Brain (organoid and tissue), 16 donors: ENCODE measurements at places on chromosomes 7 and 10.

DNA sequence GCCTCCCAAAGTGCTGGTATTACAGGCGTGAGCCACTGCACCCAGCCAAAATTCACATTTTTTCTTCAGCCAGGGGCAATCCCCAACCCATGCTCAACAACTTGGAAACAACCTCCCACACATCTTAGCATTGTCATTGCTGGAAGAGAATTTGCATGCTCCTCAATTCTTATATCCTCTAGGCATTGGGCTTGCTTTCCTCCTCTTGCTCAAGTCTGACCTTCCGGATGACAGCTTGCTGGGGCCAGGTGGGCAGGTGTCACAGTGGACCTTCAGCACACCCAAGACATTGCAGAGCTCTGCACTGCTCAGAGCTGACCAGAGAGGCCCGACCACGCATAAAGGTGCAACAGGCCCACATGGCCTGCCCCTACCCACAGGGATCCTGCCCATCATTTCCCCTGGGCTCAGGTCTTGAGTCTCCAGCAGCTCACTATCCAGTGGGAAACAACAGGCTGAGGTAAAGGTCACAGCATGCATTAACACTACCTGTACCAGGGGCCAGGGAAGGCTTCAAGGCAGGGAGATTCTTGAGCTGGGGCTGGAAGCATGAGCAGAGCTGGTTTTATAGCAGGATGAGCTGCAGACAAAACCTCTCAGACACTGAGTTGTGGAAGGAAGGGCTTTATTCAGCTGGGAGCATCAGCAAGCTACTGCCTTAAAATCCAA, 6.8 kb upstream of the GPR15LG start:
- DNase-seq = no peak

- peak; percentile 55 for DNase-seq
Measured at GRCh38 chr7:129952086-129952652, 591 bp downstream of the UBE2H start.

DNA sequence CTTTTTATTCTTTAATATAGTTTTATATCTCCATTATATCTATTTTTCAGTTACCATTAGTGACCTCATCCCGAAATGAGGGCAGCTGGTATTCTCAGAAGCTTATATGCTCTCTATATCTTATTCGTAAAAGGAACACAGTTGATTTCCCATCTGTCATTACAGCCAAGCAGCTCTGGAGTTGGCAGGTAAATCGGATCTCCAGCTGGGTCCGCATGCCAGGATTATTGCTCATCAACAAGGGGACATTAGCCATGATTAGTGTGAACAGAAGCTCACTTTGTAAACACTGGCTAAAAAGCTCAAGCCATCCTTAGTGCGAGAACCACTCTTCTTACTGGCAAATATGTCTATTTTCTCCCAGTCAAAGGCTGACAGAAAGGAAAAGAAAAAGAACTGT, 180.3 kb downstream of the NPSR1 start:
- peak; percentile 74 for DNase-seq

DNA sequence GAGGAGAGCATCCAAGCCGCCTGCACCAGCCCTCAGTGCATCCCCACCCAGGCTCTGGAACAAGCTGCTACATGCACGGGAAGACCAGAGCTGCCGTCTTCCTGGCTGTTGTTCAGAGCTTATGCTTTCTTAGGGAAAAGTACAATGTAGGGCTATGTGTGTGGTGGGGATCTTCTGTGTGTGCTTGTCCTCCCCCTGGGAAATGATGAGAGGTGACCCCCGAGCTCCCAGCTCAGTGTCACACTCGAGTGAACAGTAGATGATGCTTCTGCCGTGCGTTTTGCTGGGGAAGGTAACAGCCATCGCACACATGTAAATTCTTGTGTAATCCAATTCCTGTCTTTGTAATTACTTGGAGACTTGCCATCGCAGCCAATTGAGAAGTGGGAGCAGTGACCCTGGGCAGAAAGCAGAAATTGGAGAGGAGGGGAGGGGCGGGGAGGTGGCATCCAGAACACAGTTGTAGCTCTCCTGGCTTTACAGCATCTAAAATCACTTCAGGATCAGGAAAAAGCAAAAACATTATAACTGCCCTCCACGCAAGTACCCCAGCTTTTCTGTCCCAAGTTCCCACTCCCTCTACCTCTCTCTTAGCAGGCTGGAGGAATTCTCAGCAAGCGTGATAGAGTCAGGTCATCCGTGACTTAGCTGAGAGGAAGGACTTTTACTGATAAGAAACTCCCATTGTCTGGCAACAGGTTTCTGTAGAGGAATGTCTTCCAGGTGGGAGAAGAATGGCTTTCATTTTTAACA, 149.6 kb downstream of the TCF7L2 start:
- DNase-seq = peak; percentile 52

DNA sequence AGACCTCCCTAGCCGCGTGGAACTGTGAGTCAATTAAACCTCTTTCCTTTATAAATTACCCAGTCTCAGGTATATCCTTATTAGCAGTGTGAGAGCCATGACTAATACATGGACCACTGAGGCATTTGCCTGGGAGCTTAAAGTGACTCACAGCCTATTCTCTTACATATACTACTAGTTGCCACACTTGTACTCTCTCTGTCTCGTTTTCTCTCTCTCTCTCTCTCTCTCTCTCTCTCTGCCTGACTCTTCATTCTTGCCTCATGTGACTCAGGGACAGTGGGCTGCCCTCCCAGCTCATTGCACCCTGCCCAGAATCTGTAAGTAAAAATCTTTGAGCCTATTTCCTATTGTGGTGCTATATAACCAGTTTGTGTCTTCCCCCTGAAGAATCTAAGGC, 238.5 kb upstream of the MAGI2 start:
- DNase-seq = no peak

GRCh38 chr7:29825775-29826529, 19.6 kb downstream of the WIPF3 start:
- DNase-seq = no peak

DNA sequence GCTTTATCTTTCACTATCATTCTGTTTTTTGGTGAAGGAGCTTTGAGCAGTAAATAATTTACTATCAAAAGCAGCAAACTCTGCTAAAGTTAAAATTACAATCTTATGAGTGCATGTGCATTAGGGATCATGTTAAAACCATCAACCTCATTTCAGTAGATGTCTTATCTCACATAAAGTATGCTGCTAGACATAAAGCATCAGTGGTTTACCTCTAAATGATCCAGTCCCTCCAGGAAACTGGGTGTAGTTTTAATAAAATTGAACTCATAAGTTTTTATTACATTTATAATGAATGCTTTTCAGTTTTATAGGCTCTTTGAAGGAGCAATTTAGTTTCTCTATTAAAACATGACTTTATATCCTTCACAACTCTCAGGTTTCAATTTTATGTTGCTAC, 108.7 kb downstream of the LRRN3 start:
- DNase-seq = no peak

GRCh38 chr10:7015457-7015856, 395.4 kb downstream of the SFMBT2 start:
- no peak for DNase-seq

DNA sequence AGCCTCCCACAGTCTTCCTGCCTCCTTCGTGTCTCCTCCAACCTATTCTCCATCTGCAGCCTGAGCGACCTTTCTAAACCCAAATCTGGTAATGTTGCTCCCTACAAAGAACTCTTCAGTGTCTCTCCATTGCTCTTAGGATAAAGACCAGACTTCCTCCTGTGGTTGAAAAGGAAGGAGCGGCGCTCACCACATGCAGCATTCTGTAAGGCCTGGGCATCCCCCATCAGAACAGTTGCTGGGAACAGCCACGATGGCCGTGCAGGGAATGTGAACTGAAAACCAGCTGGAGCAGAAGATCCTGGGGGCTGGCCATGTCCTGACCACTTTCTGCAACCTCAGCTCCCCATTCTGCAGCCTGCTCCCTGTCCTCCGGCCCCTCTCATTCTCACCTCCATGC, 237.8 kb upstream of the ZMIZ1 start:
- no peak for DNase-seq

DNA sequence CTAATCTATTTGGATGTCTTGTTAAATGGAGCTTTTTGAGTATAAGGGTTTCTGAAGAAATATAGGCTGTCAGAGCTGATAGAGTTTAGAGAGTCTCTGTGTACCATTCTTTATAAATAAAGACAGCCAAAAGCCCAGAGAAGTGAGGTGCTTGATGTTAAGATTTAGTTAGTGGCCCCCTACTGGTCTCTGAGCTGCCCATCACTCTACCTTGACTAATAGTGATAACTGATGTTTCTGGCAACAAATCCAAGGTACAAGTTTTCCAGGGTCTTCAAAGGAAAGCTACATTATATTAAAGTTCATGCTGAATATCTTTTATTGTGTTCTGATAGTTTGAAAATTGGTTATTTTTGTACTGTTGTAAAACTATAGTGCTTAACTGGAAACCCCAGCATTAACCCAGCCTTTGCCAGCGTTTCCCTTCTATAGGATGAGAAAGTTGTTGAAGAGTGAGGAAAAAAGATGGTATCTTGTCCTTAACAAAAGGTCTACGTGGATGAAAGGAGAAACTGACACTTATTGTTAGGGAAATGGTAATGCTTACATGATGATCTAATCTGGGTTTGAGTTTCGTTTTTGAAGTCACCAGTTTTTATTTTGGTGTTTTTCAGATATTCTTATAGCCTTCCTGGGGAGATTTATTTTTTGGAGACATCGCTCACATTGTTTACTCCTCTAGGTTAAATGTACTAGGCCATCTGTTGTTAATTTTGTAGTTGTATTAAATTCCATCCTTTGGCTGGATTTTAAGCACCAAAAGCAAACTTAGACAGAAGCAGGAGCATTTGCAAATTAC, 79.0 kb downstream of the AUTS2 start:
- no peak for DNase-seq

GRCh38 chr10:122301055-122301810, 30.1 kb downstream of the BTBD16 start:
- no peak for DNase-seq

DNA sequence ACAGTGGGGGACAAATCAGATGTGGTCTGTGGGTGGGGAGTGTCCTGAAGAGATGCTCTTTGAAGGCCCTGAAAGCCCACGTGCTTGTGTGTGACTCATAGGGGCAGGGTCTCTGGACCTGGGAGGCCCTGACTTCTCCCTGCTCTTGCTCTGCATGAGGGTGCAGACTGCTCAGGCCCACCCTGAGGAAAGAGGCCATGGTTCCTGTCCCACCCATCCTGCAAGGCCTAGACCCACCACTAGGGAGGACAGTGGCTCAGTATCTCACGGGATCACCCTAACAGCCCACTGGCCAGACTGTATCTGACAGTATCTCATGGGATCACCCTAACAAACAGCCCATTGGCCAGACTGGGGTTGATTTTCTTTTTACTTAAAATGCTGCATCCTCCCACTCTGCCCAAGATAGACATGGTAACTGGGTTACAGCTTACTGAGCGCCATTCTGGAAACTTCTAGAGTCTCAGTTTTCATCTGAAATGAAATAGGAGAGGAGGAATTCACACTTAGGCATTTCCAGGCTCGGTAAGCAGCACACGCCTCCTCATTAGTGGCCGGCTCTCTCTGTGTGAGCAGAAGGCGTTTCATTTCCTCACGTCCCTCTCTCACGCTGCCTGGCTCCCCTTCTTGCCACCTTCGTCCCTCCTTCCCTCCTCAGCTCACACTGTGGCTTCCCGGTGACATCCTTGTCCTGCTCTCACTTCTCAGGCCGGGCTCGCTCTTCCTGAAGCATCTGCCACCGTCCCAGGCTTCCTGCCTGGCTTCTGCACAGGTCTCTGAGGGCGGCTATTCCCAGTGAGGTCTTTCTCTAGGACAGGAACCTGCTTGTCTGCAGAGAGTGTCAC, 242.6 kb downstream of the GLRX3 start:
- DNase-seq = peak; percentile 58
